Activated naive CD4-positive, alpha-beta T cell treated with anti-CD3 and anti-CD28 coated beads, Interleukin-2, amount 50 U/mL, for 16 hours (primary cell): ENCODE measurements at places on chromosomes 1 and 21.

DNA sequence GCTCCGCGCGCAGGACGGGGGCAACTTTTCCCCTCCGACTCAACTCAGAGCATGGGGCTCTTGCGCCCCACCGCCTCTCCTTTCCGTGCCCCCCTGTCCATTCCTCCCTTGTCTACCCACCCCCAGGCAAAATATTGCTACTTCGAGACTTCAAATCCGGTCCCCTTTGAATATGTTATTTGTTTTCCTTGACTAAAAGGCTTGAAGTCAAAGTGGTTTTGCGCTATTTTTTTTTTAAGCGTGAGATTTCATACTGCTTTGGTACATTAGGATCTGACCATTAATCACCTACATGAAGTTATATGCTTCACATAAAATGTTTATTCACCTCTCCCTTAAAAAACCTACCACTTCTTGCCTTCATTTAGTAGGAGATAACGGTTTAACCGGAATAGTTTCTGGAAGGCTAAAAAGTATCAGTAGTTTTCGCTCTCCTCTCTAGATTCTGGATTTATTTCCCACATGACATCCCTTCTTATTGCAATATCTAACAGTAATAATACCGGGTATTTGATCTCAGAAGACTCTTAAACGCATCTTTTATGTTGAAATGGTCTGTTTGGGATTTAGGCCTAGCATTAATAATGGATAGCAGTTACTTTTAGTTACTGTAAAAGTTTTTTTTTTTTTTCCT is 1.6 kb downstream of the NFIA start:
- DNase-seq: no peak

GRCh38 chr1:228228601-228229074 is 20.8 kb downstream of the OBSCN start:
- no peak for DNase-seq

- DNase-seq: no peak
Observed at GRCh38 chr1:67724928-67725560, 40.0 kb downstream of the GADD45A start.

GRCh38 chr1:109579491-109579890 is 31.1 kb downstream of the GNAI3 start:
- DNase-seq: no peak

DNA sequence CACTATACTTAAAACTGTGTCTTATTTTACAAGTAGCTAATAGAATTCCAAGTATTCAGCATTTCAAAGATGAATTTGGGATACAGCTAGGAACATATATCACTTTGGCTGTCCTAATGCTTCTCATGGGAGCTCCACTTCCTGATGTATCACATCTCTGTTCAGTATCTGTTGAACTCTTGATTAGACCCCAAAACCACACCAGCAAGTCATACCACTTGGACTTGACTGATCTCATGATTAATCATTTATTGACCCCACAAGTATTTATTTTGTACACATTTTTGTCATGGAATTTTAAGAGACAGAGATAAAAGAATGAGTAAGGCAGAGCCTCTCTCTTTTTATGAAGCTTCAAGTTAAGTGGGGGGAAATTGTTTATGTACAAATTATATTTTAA is 30.0 kb downstream of the TMPRSS15 start:
- DNase-seq: no peak

DNA sequence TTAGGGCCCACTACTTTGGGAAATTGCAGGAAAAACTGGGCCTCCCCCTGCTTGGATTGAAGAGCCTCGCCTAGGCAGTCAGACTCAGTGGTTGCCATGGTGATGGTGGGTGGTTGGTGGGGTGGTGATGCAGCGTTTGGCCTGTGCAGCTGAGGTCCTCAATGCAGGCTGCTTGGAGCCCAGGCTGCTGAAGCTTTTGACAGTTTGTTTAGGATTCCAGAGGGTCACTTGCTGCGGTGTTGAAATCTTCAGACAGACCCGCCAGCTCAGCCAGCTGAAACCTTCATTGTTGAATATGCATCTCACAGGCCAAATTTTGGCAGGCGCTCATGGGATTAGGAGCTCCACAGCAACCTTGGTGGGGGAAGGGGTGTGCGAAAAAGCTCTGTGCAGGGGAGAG is 67.9 kb downstream of the CACNA1E start:
- no peak for DNase-seq

DNA sequence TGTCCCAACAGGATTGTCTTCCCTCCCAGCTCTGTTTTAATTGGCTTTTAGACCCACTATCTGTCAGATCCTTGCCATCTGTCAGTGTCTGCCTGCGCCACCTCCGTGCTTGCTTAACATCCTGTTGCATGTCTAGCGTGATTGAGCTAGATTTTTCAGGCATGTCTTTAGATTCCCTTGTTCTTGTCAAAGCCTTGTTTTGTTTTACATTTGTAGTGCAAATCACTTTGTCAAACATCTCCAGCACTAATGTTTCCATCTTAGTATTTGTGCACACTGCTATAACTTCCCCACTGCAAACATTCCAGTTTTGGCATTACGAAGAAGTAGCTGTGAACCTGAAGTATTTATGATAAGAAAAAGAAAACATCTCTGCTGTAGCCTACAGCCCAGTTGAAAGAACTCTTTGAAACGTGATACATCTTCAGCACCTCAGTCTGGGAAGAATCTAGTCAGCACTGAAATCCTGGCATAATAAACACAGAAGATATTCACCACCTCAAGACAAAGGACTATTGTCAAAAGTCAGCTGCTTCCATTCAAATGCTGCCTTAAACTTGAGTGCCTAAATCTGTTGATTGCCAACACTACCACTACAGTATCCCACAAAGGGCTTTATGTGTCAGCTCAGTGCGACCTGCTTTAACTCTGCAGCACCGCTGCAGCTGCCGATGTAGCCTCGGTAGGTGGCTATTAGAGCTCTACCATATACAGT is 105.0 kb downstream of the FNBP1L start:
- DNase-seq: no peak

DNA sequence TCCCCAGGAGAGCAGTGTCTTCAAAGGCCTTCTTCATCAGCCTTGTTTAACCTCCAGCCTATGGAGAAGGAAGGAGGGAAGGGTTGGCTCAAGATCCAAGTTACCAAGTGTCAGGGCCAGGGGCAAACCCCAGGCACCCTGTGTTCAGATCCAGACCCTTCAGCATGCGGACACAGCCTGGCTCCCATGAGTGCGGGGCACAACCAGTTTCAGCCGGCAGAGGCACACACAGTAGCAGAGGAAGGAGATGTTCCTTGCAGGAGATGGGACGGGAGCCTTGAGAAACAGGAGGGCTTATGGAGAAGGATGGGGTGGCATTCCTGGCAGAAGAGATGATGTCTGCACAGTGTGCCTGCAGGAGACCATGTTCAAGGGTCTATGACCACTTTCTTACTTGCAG is 161.7 kb upstream of the EDN2 start:
- DNase-seq: no peak

DNA sequence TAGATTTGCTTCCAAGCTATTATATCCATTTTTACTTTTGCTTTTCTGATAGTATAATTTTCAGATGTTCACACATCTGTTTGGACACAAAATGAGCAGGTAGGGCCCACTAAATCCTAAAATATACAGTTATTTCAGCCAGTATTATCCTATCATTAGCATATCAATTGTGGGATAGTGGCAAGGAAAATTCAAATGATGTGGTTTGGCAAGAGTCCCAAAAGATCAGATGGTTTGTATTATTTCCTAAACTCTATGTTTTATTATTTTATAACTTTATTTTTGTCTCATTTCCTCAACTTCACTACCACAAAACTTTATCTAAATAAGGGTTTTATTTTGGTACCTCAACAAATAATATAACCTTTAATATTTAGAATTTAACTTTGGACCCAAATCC is 1659.6 kb downstream of the NCAM2 start:
- DNase-seq: no peak

DNA sequence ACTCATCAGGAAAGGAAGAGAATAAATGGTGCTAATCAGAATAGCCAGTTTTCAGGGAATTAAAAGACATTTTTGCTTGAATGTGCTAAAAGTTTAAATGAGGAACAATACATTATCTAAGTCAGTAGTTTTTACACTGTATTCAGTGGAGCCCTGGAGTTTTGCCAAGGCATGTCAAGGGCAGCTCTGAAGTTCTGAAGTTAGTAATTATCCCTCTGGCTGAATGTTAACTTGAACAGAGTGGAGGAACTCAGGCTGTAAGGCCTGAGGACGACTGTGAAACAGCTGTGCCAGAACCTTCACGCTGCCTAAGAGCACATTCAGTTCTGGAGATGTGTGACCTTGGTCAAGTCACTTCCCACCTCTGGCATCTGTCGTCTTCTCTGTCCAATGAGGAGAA is 68.1 kb downstream of the EDEM3 start:
- DNase-seq: no peak

GRCh38 chr1:56222914-56223540 is 356.3 kb downstream of the PLPP3 start:
- no peak for DNase-seq

DNA sequence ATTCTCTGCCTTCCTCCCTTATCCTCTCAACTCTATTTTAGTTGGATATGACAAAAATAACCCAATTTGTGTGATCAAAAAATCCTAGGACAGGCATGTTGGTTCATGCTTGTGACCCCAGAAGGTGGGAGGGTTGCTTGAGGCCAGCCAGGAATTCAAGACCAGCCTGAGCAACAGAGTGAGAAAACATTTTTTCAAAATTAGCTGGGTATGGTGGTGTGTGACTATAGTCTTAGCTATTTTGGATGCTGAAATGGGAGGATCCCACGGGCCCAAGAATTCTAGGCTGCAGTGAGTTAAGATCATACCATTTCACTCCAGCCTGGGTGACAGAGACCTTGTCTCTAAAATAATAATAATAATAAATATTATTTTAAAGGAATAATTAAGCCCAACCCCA is 1383.1 kb upstream of the ADGRL2 start:
- DNase-seq: no peak

DNA sequence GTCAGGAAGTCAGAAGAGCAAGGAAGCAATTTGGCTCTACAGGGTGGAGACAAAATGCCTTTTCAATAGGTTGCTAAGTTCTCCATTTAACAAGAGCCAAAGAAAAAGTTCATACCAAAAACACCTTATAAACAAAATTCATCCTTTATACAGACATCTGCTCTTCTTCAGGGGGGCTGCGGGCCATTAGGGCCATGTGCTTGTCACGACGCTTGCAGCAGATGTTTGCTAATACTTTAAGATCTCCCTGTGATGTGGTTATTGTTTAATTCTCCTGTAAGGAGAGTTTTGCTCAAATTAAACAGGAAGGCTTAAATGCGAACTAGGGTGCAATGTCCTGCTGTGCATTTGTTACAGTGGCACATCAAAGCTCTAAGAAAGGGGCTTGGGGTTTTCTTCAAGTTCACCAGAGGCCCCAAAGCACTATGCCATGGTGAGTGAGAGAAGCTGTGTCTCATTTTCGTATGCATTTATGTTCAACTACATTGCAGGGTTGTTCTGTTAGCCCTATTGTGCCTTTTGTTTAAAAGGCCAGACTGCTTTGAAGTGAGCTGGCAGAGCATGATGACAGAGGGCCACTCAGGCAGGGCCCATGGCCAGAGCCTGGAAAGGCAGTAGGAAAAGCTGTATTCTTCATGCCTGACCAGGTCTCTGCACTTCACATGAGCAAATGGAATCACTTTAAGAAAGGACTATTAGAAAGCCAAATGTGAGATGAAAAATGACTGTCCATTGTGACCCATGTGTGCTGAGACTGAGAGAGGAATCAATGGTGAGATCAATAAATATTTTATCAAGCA is 24.8 kb upstream of the NTPCR start:
- no peak for DNase-seq

DNA sequence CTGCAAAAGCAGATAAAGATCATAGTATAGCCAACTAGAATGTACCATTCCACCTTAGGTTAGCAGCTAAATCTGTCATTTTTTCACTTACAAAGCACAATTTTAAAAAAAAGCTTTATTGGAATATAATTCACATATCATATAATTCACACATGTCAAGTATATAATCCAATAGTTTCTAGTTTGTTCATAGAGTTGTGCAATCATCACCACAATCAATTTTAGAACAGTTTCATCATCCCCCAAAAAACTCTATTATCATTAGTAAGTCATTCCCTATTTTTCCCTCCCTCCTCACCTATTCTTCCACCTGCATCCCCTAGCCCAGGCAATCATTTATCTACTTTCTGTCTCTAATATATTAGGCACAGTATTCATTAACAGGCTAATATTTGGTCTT is 32.0 kb upstream of the INSL5 start:
- DNase-seq: no peak

GRCh38 chr1:1122078-1122811 is 6.4 kb upstream of the C1orf159 start:
- DNase-seq: peak; percentile 87
